ENCODE measurements at places on chromosomes 4 and X.

- peaks cover 33% of the 10 kb centered on the region for H3K36me3 ChIP-seq
- H3K4me1 ChIP-seq, result peaks cover 10% of the 10 kb centered on the region
- no peak overlapping the region for H3K27ac ChIP-seq
- DNase-seq, result no peak
- H3K27me3 ChIP-seq, result no peaks in the 10 kb centered on the region
- H3K4me3 ChIP-seq, result no peak overlapping the region
Measured at GRCh38 chrX:65136424-65136823, 160.2 kb upstream of the ZC4H2 start.

DNA sequence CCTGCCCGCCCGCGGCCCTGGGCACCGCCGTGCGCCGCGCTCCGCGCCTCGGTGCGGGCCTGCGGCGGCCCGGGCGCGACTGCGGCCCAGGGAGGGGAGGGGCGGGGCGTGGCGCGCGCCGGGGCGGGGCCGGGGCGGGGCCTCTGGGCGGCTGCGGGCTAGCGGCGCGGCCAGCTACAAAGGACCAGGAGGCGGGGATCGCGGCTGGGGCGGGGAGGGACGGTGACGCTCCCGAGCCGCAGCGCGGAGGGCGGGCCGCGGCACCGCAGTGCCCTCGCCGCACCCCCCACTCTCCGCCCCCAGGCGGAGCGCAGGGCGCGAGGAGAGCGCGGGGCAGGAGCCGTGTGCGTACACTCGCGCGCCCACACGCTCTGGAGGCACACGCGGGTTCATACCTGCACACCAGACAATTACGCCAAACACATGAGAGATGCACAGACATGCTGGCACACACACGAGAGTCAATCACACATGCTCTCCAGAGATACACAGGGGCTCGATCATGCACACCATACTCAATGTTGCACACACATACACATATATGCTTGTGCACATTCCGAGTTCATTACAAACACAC, at the start of gene CRMP1:
TSS of gene CRMP1 (minus strand) at position 83 of the 577 bp plus-strand sequence. CDS start 117 bp downstream, outside the sequence.
- peaks cover 46% of the 10 kb centered on the region for H3K4me1 ChIP-seq
- H3K4me3 ChIP-seq, result peak within 1 kb of the TSS; percentile 73
- H3K27me3 ChIP-seq, result peaks cover 85% of the 10 kb centered on the region
- H3K27ac ChIP-seq, result no peak within 1 kb of the TSS

- H3K36me3 ChIP-seq, result no peaks in the 10 kb centered on the region
- no peaks in the 10 kb centered on the region for H3K27me3 ChIP-seq
- no peak overlapping the region for H3K4me3 ChIP-seq
Measured at GRCh38 chrX:40755291-40756249, 20.2 kb upstream of the MED14 start.

GRCh38 chr4:102007959-102008425, 217.5 kb downstream of the BANK1 start:
- no peak for DNase-seq
- no peaks in the 10 kb centered on the region for H3K27me3 ChIP-seq
- 0 out of 2 replicates have a peak, but pooled peaks cover 2% of the 10 kb centered on the region for H3K4me1 ChIP-seq
- no peak overlapping the region for H3K27ac ChIP-seq

DNA sequence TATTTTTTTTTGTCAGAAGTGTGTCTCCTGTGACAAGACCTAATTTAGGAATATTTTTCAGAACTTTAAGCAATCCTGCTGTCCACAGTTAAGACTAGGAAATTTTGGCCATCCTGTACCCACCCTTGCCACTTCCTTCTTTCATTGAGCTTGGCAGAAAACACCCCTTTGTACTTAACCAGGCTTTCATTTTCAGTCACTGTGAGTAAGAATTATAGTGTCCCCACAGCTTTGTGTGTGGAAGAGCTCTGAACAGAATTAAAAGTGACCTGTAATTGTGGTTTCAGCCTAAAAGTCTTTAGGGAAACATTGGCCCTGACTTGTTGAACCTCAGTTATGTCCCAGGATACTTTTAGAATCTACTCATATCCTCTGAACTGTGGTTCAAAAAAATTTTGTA, 153.7 kb upstream of the BMP3 start:
- H3K4me1 ChIP-seq, result peaks cover 5% of the 10 kb centered on the region
- no peak for DNase-seq
- H3K27ac ChIP-seq, result no peak overlapping the region
- H3K4me3 ChIP-seq, result no peak overlapping the region

GRCh38 chrX:45840411-45840950, 639.8 kb upstream of the DIPK2B start:
- peaks cover 28% of the 10 kb centered on the region for H3K4me1 ChIP-seq
- no peak for DNase-seq
- no peaks in the 10 kb centered on the region for H3K27me3 ChIP-seq
- no peak overlapping the region for H3K4me3 ChIP-seq
- H3K36me3 ChIP-seq, result peaks cover 47% of the 10 kb centered on the region
- H3K27ac ChIP-seq, result no peak overlapping the region

GRCh38 chr4:104751468-104751867, 256.8 kb upstream of the CXXC4 start:
- H3K27me3 ChIP-seq, result no peaks in the 10 kb centered on the region
- no peak overlapping the region for H3K4me3 ChIP-seq
- H3K4me1 ChIP-seq, result peaks cover 9% of the 10 kb centered on the region
- H3K36me3 ChIP-seq, result no peaks in the 10 kb centered on the region
- DNase-seq, result no peak

DNA sequence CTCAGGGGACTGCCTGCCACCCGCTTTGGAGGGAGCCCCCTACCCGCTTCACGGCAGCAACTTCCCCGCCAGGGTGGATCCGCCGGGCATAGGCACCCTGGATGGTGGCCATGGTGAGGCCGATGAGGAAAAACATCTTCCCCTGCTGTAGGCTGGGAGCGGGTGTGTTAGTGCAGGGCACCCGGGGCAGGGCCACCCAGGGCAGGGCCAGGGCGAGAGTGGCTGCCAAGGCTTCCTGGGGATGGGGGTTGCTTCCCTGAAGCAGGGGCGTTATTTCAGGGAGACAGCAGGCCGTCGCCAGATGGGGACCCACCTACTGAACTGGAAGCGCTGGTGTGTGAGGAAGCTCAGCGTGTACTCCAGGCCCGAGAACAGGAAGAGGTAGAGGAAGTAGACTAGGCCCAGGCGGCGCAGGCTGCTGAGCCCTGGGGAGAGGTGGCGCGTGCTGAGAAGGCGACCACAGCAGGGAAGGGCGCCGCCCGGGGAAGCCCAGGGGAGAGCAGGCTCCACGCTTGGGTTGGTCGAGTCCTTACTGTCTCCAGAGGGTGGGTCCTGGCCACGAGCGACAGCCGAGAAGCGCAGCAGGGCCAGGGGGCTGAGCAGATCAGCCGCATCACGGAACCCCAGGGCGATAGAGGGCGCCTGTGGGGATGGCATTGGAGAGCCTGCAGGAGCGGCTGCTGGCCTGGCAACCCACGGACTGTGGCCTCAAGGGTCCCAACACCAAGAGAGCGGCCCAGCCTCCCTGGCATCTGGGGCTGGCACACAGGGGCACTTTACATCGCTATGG, 31.5 kb downstream of the NOP14 start:
- H3K4me1 ChIP-seq, result peaks cover 19% of the 10 kb centered on the region
- H3K36me3 ChIP-seq, result peaks cover 22% of the 10 kb centered on the region
- no peaks in the 10 kb centered on the region for H3K27me3 ChIP-seq
- H3K4me3 ChIP-seq, result no peak overlapping the region

GRCh38 chrX:120514236-120514635, 45.1 kb upstream of the LAMP2 start:
- H3K27me3 ChIP-seq, result no peaks in the 10 kb centered on the region
- H3K4me1 ChIP-seq, result peaks cover 10% of the 10 kb centered on the region
- DNase-seq, result no peak

GRCh38 chrX:2926664-2927275, 2.4 kb downstream of the ARSD start:
- peaks cover 16% of the 10 kb centered on the region for H3K4me1 ChIP-seq
- no peaks in the 10 kb centered on the region for H3K27me3 ChIP-seq
- no peak overlapping the region for H3K4me3 ChIP-seq

DNA sequence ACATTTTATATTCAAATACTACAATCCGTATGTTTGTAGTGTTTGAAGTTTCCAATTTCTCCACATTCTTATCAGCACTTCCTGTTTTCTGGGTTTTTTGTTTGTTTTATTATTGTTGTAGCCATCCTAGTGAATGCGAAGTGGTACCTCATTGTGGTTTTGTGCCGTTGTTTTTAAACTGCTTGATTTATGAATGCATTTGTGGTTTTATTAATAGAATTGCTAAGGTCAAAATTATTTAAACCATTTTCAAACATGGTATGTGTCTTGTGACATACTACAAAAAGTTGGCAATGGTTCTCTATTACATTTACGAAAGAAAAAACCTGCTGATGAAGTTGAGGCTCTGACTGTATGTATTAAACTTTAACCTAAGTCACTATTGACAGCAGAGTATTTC, 780.0 kb upstream of the MAGEB2 start:
- no peak overlapping the region for H3K27ac ChIP-seq
- H3K36me3 ChIP-seq, result no peaks in the 10 kb centered on the region
- H3K4me3 ChIP-seq, result no peak overlapping the region

- DNase-seq, result no peak
- H3K27ac ChIP-seq, result no peak overlapping the region
- no peaks in the 10 kb centered on the region for H3K4me1 ChIP-seq
- no peaks in the 10 kb centered on the region for H3K27me3 ChIP-seq
- H3K36me3 ChIP-seq, result no peaks in the 10 kb centered on the region
- no peak overlapping the region for H3K4me3 ChIP-seq
Measured at GRCh38 chr4:144594471-144594986, 51.4 kb upstream of the HHIP start.

GRCh38 chrX:17499512-17499911, 124.5 kb downstream of the NHS start:
- H3K4me1 ChIP-seq, result peaks cover 21% of the 10 kb centered on the region
- no peaks in the 10 kb centered on the region for H3K36me3 ChIP-seq
- H3K27ac ChIP-seq, result no peak overlapping the region
- H3K27me3 ChIP-seq, result no peaks in the 10 kb centered on the region
- DNase-seq, result no peak

GRCh38 chr4:158865520-158866177, 96.8 kb downstream of the FNIP2 start:
- no peak overlapping the region for H3K4me3 ChIP-seq
- peaks cover 8% of the 10 kb centered on the region for H3K4me1 ChIP-seq
- H3K27me3 ChIP-seq, result no peaks in the 10 kb centered on the region

DNA sequence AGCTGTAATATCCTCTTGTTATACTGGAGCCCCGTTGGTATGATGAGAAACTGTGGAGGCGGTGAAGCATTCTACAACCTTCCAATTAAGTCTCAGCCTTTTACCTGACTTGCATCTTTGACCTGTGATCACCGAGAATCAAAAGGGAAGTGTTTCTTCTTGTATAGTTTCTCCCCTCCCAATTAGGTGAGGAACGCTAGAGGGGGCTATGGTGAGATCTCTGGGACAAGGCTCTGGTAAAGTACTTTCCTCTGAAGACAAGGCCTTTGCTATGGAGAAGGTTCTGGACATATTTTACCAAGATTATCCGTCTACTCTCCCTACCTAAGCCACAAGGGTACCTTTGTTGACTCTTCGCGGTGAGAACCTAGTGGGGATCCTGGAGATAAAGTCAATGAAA, 111.3 kb downstream of the CBLL2 start:
- H3K4me1 ChIP-seq, result peaks cover 5% of the 10 kb centered on the region
- no peaks in the 10 kb centered on the region for H3K27me3 ChIP-seq
- no peaks in the 10 kb centered on the region for H3K36me3 ChIP-seq
- no peak overlapping the region for H3K27ac ChIP-seq
- H3K4me3 ChIP-seq, result no peak overlapping the region

- H3K4me3 ChIP-seq, result no peak overlapping the region
- H3K27me3 ChIP-seq, result no peaks in the 10 kb centered on the region
- H3K27ac ChIP-seq, result no peak overlapping the region
- no peaks in the 10 kb centered on the region for H3K4me1 ChIP-seq
- DNase-seq, result no peak
- H3K36me3 ChIP-seq, result no peaks in the 10 kb centered on the region
Measured at GRCh38 chr4:68591204-68591603, 15.1 kb upstream of the UGT2B17 start.

DNA sequence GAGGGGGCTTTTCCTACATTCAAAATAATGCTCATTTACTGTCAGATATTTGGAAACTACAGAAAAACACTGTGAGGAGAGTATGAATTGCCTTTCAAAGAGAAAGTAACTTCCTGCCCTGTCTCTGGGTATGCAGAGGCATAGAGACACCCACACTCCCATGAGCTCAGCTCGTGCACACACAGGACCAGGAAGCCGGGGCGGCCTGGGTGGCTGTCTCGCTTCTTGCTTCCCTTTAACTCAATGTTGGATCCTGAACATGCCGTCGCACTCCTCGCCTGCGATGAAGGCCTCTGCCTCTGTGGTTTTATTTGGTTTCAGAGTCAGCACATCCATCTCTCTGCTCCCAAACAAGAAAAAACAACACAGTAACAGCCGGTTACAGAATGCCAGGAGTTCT, 40.1 kb upstream of the GPR78 start:
- H3K27me3 ChIP-seq, result no peaks in the 10 kb centered on the region
- no peak overlapping the region for H3K27ac ChIP-seq
- H3K4me1 ChIP-seq, result peaks cover 8% of the 10 kb centered on the region
- no peak for DNase-seq
- no peak overlapping the region for H3K4me3 ChIP-seq

DNA sequence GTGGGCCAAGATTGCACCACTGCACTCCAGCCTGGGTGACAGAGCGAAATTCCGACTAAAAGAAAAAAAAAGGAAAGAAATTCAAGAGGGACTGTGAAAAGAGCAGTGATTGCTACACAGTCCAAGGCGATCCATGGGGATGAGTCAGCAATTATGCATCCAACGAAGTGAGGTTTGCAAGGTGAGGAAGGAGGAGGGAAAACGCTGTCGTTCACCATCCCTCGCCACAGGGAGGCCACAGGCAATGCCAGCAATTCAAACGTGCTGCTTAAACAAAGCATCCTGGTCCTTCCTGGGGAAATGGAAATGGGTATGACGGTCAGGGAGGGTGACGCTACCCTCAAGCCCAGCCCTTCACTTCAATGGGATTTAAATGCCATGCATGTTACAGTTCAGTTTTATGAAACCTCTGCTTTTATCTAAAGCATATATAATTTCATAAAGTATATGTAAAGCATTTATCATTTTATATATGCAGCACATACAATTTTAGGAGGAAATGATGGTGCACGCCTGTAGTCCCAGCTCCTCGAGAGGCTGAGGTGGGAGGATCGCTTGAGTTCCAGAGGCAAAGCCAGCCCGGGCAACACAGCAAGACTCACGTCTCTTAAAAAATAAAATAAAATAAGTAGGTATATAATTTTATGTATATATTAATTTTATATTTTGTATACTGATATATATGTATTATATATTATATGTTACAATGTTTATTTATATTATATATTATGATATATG, 108.7 kb downstream of the DHRSX start:
- peaks cover 44% of the 10 kb centered on the region for H3K36me3 ChIP-seq
- H3K27ac ChIP-seq, result peak overlapping the region; percentile 63
- DNase-seq, result peak; percentile 61
- H3K4me1 ChIP-seq, result peaks cover 9% of the 10 kb centered on the region
- H3K27me3 ChIP-seq, result no peaks in the 10 kb centered on the region
- no peak overlapping the region for H3K4me3 ChIP-seq

- H3K27ac ChIP-seq, result no peak overlapping the region
- no peaks in the 10 kb centered on the region for H3K4me1 ChIP-seq
- no peak overlapping the region for H3K4me3 ChIP-seq
- no peaks in the 10 kb centered on the region for H3K36me3 ChIP-seq
- DNase-seq, result no peak
Measured at GRCh38 chrX:153438532-153438931, 7.3 kb downstream of the TREX2 start.

GRCh38 chrX:134864431-134864830, 126.4 kb upstream of the SMIM10 start:
- DNase-seq, result no peak
- H3K27ac ChIP-seq, result no peak overlapping the region
- no peaks in the 10 kb centered on the region for H3K36me3 ChIP-seq
- no peaks in the 10 kb centered on the region for H3K4me1 ChIP-seq
- no peak overlapping the region for H3K4me3 ChIP-seq

GRCh38 chrX:101550362-101550750, at the start of gene ARMCX1:
Gene ARMCX1, plus strand, starts transcription at chrX:101550547. Its CDS starts 2,384 bp downstream, at chrX:101552931.
- H3K36me3 ChIP-seq, result peaks cover 4% of the 10 kb centered on the region
- DNase-seq, result peak; percentile 27
- H3K4me3 ChIP-seq, result peak within 1 kb of the TSS; percentile 87
- H3K27ac ChIP-seq, result peak within 1 kb of the TSS; percentile 89

All from WTC11 (cell line).